ENCODE measurements at places on chromosomes 7 and 10.

GRCh38 chr7:30795161-30795948 lies 24.1 kb downstream of the MINDY4 start:
- peak; percentile 36 for DNase-seq

DNA sequence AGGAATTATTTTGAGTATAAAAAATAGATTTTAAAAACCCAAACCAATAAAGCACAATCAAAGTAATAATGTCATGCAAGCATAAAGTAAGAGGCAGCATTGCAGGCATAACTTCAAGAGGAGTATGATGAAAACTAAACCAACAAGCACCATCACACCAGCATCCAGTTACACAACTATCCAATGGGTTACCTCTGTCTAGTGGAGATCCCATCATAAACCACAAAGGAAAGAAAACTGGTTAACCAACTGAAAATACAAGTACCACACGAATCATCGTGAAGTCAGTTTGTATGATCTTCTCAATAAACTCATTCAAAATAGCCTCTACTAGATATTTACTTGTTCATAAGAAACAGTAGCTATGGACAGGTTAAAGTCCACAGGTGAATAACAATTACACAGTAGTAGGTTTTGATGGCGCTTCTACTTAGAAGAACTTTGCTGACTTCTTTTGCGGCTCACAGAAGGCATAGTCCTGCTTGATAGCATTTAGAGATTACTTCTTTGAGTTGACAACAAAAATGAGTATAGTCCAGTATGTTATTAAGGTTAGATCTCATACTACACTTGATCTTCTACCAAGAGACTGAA lies 116.6 kb downstream of the MICU1 start:
- DNase-seq = no peak

GRCh38 chr10:124742413-124743190 lies 1.6 kb downstream of the FAM53B start:
- no peak for DNase-seq

DNA sequence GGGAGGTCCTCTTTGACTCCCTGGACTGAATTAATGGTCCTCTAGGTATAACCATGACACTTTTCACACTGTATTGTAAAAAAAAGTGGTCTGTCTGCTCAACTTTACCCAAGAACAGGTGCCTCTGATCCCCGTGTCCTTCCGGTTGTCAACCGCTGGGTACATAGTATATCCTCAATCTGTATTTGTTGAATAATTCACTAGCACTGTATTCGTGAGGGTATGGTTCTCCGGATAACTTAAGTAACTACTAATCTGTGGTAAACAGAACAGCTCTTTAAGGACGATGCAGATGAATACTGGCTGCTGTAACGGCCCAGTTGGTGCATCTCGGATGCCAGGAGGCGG lies 472 bp upstream of the ADAM22 start:
- DNase-seq = no peak

- peak; percentile 66 for DNase-seq
Observed at GRCh38 chr7:23106057-23106822, 655 bp downstream of the KLHL7 start.

DNA sequence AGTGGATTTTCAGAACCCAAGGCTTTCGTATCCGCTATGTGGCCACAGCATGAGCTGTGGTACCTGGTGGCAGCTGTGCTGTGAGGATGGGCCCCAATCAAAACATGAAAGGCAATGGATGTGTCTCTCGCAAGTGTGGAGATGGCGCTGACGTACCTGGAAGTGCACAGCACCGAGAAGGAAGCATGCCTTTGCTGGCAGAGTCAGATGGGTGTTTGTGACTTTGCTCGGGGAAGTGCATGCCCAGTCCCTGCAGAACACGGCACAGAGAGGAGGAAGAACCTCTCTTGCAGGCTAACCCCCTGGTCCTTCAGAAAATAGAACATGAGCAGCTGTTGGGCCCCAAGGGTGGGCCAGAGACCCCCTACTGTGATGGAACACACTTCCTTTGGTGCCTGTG lies 654.1 kb upstream of the ZWINT start:
- no peak for DNase-seq

- no peak for DNase-seq
Observed at GRCh38 chr10:86446440-86446839, 75.2 kb downstream of the WAPL start.

GRCh38 chr7:16421333-16422102 lies at the start of gene CRPPA:
Gene CRPPA (minus strand): TSS chr7:16421538. CDS start chr7:16421322, 216 bp downstream.
- peak; percentile 56 for DNase-seq

DNA sequence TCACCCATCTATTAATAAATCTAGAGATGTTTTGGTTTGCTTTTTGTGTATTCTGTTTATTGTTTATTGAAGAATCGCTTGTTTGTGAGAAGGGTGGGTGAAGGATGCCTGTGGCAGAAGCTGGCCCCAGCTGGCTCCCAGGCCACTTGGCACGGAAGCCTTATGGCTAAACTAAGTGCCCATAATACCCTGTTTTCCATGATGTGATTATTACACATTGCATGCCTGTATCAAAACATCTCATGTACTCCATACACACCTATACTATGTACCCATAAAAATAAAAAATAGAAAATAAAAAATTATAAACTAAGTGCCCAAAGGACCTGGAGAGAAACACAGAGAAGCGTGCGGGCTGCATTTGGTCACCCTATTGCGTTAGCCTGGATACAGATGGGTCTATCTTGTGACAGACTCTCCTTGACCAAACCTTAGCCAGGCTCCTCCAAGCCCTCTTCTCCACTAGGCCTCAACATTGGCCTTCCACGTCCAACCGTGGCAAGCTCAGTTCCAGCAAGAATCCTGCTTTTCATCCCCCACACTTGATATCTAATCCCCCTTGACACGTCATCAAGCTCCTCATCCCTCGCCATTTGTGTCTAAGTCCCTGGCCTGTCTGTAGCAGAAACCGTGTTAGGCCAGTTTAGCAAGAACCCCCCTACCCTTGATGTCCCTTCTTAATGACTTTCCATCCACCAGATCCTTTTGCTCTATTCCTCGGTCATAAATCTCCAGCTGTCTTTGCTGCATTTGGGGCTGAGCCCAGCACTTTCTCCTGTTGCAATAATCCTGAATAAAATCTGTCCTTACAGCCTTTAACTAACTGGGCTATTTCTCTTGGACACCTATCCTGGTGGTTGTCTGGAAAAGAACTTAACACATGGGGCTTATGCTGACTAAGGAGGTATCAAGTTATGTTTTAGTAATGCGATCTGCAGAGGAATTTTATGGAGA lies 245.2 kb downstream of the TNS3 start:
- no peak for DNase-seq

DNA sequence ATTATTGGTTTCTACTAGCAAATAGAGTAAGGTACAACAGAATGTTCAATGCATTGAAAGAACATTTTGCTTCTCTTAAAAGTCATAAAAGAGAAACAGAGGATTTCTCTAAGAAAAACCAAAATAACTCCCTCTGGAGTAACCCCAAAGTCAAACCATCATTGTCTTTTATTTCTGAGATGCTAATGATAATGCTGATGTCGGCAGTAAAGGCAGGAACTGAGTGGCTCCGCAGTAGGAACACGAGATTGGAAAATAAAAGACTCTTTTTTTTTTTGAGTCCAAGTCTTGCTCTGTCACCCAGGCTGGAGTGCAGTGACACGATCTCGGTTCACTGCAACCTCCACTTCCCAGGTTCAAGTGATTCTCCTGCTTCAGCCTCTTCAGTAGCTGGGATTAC lies 2.7 kb upstream of the USP54 start:
- DNase-seq = no peak

GRCh38 chr10:131038056-131038455 lies 273.5 kb downstream of the TCERG1L start:
- no peak for DNase-seq

DNA sequence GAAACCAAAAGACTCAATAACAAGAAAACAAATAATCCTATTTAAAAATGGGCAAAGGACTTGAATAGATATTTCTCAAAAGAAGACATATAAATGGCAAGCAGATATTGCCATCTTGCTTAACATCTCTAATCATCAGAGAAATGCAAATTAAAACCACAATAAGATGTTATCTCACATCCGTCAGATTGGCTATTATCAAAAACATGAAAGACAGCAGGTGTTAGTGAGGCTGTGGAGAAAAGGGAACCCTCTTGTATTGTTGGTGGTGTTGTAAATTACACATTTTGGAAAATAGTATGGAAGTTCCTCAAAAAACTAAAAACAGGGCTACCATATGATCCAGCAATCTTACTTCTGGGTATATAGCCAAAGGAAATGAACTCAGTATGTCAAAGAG lies 25.7 kb downstream of the OPALIN start:
- DNase-seq = no peak

DNA sequence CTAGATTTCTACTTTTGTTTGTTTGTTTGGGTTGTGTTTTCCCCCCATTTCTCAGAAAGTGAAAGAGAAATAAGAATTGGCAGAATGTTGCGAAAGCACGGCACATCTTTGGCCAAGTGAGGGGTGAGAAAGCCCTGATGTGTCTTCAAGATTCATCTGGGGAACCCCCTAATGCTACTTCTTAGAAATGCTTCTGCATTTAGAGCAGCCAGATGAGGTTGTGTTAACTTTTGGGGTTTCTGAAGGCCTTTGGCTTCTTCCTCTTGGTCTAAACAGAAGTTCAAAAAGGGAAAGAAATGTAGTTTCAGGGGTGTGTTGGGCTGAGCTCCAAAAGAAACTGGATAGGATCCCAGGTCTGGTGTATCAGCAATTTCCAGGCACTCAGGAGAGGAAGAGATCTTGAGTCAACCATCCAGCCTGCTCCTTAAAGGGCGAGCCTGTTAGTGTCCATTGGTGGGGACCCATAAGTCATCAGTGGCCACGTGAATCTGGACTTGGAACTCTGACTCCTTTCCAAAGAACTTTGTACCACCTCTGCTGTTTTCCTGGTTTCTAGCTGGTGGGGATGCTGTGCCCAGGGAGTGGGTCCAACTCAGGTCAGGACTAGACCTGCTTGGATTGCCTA lies 6.5 kb downstream of the DUSP5 start:
- peak; percentile 89 for DNase-seq

DNA sequence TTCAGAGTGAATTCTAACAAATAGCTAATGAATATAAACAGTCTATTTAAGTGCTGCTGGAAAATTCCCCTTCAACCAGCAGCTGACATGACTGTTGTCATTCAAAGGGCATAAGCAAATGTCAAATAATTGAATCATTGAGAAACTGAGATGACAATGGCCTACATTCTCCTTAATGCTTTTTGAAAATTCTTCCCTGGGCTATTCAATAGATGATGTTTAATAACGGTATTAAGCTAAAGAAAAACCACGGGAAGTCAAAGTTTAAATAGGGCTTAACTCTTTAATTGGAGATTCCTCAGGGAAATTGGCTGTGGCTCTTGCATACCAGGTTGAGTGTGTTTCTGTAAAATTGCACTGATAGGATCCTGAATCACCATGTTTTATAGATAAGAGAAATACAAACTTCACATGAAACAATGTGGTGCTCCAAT lies 77.0 kb downstream of the ARL4A start:
- DNase-seq = no peak

GRCh38 chr10:123614888-123615287 lies 51.3 kb upstream of the GPR26 start:
- DNase-seq = peak; percentile 64

GRCh38 chr10:97784200-97784810 lies 12.5 kb upstream of the SFRP5 start:
- DNase-seq = no peak

DNA sequence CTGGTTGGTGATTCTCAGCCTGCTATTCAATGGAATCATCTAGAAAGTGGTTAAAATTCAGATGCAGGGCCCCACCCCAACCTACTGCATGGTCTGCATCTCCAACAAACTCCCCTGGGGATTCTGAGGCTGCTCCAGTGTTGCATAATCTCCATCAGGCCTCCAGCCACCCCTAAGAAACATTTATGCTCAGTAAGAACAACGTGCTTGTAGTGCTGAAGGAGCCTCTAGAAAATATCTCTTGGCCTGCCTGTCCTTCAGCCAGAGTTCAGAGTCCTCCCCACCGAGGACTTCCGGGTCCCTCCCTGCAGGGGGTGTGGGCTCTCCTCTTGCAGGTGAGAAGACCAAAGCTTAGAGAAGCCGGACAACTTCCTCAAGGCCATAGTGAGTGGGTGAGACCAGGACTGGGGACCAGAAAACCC lies 159.8 kb downstream of the SH3PXD2A start:
- no peak for DNase-seq

DNA sequence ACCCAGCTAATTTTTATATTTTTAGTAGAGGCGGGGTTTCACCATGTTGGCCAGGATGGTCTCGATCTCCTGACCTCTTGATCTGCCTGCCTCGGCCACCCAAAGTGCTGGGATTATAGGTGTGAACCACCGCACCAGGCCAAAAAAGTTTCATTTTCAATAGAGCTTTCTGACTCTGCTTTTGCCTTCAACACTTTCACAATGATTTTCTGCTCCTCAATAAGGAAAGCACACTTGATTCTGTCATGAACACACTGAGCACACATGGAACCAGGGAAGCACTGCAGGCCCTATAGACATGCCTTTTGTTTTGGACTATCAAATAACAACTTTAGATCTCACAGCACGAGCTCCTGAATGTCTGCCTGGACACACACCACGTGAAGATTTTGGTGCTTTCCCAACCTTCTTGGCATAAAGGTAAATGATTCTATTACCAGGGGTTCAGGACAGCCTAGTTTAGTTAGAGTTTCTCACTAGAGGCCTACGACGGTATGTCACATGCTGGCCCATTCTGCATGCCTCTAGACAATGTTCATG lies 8.0 kb downstream of the RRP12 start:
- DNase-seq = no peak

DNA sequence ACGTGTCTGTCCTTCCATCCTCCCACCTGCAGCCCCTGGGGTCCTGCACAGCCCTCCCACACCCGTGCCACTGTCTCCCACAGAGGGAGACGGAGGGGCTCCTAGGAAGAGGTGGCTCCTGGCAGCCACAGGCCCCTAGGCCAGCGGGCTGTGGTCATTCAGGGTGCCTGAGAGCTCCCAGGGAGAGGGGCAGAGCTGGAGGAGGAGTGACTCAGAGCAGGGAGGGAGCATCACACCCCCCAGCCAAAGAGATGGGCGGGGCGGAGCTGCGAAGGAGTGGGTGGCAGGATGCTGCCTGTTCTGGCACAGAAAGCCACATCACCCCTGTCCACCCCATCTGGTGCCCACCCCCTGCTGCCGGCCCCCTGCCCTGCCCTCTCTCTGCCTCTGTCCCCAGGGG lies 50.5 kb downstream of the STK32C start:
- DNase-seq = no peak

GRCh38 chr7:107446988-107447387 lies 22.9 kb upstream of the GPR22 start:
- no peak for DNase-seq

- no peak for DNase-seq
Observed at GRCh38 chr10:110695539-110695886, 51.4 kb downstream of the RBM20 start.

DNA sequence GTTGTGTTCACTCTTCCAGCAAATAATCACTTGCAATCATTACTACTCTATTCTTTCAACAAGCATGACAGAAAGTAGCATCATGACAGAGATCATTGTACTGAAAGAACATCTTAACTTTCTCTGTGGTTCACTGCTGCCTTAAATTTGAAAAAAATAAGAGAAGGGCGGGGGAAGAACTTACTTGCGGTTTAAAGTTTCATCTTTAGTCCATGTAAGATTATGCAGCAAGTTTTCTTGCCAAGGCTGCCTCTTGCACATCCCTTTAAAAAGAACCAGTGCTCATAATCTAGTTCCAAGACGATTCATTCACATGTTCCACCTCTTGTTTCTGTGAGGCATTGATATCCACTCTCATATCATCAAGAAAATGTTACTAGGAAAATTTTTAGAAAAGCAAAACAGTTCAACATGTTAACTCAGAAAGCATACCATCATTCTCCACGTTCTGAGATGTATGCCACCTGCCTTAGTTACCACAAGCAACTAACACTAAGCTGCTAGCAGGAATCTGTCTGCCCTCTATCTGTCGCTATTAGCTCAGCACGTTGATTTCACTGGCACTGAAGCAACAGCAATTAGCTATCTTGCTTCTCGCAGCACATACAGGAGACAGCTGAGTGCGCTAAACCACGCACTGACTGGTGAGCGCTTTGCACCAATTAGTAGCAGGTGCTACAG lies at the start of gene PCDH15:
Gene PCDH15, minus strand, starts transcription at position 491 of the 681 bp plus-strand sequence. CDS start 136,969 bp downstream, outside the sequence.
- no peak for DNase-seq
